ENCODE measurements at places on chromosomes 13 and 19.

GRCh38 chr19:23525276-23525852, 130.1 kb upstream of the ZNF91 start:
- no peak for DNase-seq

GRCh38 chr13:83515268-83516015, 366.8 kb downstream of the SLITRK1 start:
- DNase-seq: no peak

DNA sequence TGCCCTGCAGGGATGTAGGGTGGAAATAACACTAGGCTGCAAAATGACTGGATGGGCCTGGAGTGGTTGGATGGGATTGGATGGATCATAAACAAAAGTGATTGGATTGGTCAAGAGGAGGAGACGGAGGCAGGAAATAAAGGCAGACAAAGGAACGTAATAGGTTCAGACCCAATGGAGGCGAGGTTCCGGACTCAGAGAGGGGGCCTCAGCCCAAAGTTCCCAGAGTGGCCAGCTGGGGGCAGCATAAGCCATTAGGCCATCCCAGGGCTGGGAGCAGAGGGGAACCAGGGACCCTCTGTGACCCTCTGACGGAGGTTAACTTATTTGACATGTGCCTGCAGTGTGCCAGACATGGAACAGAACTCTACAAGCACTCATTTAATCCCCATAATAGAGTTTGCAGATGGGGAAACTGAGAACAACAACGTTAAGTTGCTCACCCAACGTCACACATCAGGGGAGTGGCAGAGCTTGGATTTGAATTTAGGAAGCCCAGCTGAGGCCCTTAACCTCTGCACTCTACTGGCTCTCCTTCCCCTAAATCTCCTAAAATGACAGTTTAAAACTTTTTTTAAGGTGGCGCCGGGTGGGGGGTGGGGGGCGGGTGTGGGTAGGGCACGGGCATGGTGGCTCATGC, 15.3 kb upstream of the MAP1S start:
- DNase-seq: peak; percentile 79

DNA sequence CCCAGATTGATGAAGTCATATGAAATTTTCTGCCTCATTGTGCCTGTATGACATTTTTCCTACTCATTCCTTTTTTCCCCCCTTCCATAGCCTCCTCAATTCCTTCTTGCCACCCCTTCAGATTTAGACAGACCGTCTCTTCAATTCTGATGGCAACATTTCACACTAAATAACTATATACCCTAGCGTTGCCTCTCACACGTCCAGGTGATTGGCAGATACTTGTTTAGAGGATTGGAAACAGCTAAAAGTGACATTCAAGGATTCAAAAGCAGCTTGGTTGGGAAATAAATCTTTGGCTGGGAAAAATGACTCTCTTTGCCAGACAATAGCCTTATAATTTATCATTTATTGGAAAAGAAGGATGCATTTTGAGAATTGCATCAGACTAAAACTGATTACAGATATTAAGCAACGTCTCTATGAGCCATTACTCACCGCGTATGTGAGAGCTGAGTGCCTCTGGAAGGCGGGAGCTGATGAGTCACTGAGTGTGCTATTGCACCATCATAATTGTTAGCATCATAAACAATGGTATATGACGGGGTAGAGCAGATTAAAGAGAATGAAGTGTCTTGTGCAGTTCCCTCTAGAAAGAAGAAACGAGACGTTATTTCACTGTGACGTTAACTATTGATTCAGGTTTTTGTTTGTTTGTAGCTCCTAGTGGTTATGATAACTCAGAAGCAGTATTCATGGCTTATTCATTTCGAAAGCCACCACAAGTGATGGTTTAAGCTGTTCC, 61.1 kb upstream of the FAM216B start:
- peak; percentile 7 for DNase-seq

GRCh38 chr19:13669780-13670355, 94.5 kb upstream of the MRI1 start:
- DNase-seq: no peak

GRCh38 chr19:18856385-18857126, 24.8 kb downstream of the UPF1 start:
- DNase-seq: peak; percentile 58

DNA sequence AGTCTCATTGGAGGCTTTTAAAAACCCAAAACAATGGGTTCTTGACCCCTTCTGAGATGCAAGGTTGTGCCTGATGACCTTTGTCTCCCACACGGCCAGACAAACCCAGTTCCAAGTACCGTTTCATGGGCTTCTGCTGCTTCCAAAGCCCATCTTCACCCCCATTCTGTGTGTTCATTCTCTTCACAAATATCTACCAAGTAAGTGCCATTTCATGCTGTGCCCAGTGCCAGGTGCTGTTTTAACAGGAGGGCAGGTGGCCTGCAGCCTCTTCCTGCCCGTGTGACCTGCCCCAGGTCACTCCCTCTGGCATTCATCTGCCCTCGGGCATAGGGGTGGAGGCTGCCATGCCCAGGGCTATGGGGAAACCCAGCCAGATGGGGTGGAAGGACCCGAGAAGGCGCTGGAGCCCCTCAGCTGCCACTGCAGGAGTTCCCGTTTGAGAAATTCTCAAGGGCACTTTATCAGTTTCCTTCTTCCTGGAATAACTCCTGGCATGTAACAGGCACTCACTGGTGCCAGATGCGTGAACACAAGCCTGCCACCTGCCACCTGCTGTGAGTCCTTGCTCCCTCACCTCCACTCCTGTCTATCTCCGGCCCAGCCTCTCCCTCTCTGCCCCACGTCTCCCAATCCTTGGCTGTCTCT, 12.5 kb downstream of the CAPN12 start:
- DNase-seq: no peak
